ENCODE measurements at places on chromosomes 6 and 20.

- no peak for DNase-seq
Measured at GRCh38 chr6:28474441-28475219, 31.3 kb upstream of the ZSCAN23 start.

DNA sequence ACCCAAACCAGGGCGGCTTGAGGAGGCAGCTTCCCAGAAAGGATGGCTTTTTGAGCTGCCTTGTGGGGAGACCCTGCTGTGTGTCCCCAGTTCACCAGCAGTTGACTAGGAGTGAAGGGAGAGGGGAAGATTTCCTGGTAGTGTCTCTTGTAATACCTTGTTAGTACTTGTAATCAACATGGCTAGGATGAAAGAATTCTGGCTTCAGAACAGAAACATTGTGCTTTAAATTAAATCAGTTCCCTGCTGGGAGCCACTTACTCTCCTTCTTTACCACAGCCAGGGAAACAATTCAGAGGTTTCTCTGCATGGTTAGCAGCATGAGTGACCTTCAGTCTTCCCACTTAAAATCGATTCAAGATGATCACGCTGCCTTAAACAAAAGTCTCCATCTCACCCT, 525.4 kb upstream of the ID4 start:
- DNase-seq: no peak

DNA sequence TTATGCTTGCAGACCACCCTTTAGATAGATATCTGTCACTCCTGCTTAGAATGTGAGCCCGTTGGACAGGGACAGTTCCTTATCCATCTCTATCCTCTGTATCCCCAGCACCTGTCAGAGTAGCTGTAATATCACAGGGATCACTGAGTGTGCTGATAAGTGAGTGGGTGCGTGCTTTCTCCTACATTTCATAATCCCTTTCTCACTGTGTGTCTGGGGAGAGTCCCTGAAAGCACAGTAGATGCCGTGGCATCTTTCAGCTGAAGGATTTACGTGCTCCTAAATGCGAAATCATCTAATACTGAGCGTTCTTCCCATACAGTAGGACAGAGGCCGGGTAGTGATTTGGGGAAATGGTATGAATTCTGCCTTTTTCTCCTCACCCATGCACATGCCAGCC, 198.9 kb upstream of the SASH1 start:
- no peak for DNase-seq

DNA sequence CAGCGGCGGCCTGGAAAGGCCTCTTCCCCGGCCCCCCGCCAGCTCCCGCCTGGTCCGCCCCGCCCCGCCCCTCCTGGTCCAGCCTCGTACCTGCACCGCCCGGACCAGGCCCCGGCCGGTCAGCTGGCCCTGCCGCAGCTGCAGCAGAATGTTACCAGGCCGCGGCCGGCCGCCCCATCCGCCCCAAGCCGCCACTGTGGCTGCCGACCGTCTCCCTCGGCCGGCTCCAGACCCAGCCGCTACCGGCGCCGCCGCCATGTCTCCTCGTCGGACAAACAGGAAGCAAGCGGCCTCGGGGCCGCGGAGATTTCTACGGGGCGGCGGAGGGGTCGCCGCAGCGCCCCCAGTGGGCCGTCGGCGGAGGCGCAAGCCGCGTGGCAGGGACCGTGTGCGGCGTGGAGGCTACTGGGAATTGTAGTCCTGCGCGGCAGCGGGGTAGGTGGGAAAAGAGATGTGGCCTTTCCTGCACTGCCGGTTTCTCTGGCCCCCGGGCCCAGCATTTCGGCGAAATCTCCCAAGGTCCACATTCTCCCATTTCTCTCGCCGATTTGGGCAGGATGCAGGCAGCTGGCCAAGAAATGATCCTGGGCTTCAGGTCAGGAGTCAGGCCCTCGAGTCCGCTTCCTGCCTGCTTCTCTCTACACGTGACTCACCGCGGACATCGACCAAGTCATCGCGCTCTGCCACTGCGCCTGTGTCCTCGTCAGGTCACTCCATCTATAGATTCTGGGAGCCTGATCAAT, at the start of gene TRPC4AP:
Gene TRPC4AP, minus strand, starts transcription at position 284 of the 743 bp plus-strand sequence. Its CDS starts 26 bp downstream, at position 258.
- DNase-seq: peak; percentile 90

DNA sequence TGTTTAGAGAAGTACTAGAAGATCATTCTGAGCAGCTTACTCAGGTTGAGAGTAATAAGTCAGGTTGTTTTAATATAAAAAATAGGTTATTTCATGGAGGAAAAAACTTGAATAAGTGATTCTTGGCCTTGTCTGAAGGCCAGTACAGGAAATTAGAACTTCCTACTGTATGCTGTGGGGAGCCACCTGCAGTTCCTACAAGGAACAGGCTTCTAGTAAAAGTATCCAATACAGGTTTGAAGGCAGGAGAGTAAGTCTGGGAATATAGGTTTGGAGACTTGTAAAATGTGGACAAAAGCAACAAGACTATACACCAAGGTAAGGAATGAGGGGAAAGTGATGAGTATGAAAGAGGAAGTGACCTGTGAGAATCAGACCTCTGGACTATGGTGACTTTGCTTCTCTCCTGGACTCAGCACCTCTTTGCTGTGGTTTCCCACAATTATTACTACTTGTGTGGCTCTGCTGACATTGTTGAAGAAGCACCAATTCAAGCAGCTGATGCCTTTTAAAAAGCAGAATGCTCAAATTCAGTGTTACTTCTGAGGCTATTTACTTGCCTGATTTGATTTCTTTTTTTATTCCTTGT, 278.6 kb downstream of the TBC1D7 start:
- DNase-seq: no peak

DNA sequence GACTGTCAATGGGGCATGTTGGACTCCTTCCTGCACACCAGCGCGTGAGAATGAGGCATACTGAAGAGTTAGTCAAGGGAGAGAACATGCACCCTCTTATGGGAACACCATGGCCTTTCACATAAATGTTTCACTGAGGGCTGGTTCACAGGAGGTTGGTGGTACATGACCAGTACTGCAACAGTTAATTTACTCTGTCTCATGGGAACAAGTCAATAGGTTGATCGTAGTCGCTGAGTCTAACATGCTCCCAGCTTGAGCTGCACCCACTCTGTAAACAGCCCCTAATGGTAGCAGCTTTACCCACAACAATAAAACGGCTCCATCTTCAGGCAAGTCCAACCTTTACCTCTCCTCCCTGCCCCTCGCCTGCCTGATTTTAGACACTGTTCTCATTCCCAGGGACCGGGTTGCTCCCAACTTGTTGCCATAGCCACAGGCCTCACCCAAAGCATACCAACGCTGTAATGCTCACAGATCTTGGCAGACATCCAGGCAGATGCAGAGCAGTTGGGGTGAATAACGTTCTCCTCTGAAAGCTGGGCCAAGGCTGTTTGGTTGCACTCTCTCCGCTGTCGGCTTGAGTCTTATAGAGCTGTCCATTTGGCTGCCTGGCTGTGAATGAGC, 111.3 kb downstream of the LY86 start:
- DNase-seq: no peak

GRCh38 chr6:128371136-128371535, 149.3 kb downstream of the PTPRK start:
- no peak for DNase-seq

DNA sequence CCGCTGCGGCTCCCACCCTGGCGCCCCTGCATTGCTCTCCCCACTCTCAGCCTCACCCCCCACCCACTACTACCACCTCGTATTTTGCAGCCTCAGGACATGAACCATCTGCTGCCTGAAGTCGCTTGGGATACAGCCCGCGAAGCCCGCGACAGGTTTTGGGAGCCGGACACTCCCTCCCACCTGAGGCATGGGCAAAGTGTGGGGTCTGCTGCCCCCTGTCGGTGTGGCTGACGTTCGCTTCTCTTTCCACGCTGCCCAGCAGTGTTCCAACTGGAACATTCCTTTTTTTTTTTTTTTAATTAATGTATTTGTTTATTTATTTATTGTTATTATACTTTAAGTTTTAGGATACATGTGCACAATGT, 15.3 kb upstream of the LPA start:
- DNase-seq: no peak

GRCh38 chr6:166423781-166424180, 41.0 kb upstream of the MPC1 start:
- DNase-seq: no peak

GRCh38 chr6:5610640-5611039, 349.3 kb downstream of the FARS2 start:
- no peak for DNase-seq

DNA sequence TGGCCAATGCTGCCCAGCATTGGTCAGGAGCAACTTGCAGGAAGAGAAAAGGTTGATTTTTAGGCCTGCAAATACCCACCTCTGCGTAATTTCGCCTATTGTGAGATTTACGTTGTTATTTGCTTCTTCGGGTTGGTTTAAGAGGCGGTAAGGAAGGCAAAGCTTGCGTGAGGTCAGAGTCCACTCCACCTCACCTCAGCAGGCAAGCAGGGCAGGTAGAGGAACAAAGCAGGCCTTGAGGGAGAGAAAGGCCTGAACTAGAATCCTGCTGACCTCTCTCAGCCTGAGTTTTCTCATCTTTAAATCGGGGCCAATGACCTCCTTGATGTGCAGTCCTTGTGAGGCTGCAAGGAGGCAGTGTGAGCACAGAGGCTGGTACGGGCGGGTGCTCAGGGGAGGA, 239.1 kb downstream of the CDC5L start:
- DNase-seq: no peak

DNA sequence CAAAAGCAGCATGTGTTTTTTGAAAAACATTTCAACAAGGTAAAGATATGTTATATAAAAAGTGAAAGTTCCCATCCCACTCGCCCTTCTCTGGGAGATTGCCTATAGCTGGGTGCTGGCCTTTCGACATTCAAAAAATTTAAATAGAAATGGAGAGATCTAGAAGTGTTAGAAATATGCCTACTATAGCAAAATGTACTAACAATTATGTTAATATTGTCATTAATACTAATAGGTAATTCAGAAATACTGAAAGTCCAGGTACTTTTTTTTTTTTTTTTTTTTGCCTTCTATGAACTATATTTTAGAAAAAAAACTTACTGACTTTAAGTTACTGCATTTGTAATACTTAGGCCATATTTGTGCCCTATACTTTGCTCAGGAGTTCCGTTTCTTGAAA, 87.1 kb downstream of the SESN1 start:
- DNase-seq: no peak

- no peak for DNase-seq
Measured at GRCh38 chr6:35919085-35919826, 1.6 kb downstream of the SRPK1 start.

- no peak for DNase-seq
Measured at GRCh38 chr6:111338843-111339242, 144.2 kb downstream of the REV3L start.

- no peak for DNase-seq
Measured at GRCh38 chr20:57883761-57884160, 173.9 kb upstream of the PMEPA1 start.

DNA sequence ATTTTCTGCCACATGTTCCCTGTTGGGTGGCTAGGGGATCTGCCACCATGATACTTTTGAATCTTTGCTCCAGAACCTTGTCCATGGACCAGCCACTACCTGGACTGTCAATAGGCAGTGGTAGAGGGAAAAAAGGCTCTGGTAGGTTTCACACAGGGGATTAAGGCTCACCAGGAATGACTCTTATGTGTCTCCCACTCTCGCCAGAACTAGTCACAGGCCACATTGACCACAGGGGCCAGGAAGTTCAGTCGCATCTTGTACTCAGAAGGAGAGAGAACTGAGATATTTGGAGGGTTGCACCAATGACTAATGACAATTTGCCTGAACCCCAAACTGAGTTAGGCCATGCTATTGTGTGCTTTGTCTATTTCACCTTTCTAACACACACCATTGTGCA, 23.6 kb upstream of the APCDD1L start:
- no peak for DNase-seq
